Hepatic stellate cell (primary cell): ENCODE measurements at places on chromosomes 4 and X.

- DNase-seq: no peak
These were observed 99.9 kb downstream of the ENPP6 start for GRCh38 chr4:184117662-184118199.

- DNase-seq: no peak
These were observed 89.8 kb downstream of the UCHL1 start for GRCh38 chr4:41346306-41347061.

DNA sequence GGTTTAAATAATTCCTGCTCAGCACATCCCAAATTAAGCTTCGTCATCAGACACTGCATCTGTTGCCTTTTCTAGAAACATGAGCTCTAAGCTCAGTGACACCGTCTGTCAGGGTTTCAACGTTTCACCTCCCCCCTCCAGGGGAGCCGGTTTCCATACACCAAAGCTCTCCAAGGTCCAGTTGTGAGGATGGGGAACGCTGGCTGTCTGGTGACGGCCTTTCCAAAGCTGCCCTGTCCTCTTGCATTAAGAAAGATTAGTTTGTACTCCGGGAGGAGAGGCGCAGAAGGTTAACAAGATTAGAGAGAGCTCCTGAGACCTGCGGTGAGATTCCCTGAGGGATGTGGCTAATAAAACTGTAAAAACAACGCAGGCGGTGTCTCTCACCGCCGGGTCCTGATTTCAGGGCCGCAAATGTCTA lies 43.2 kb downstream of the ASMT start:
- DNase-seq: no peak

- no peak for DNase-seq
These were observed 80.8 kb downstream of the HMGN5 start for GRCh38 chrX:81120936-81121371.

GRCh38 chr4:72319601-72320021 lies 249.4 kb downstream of the ADAMTS3 start:
- no peak for DNase-seq

DNA sequence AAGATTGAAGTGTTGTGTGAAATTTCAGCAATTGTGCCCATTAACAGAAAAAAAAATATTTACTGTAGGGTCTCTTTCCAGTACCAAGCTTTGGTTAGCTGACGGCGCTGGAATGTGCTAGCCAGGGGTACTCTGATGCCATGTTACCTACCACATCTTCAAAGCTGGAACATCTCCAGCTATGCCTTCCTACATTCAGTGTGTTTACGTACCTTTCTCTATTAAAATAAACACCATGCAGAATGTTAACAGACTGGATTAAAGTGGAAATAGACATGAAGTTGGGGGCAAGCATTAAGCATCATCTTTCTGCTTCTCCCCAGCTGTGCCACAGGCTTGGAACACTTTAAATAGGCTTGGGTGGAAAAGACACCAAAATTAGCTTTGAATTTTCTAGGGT lies 65.9 kb downstream of the USP38 start:
- no peak for DNase-seq

DNA sequence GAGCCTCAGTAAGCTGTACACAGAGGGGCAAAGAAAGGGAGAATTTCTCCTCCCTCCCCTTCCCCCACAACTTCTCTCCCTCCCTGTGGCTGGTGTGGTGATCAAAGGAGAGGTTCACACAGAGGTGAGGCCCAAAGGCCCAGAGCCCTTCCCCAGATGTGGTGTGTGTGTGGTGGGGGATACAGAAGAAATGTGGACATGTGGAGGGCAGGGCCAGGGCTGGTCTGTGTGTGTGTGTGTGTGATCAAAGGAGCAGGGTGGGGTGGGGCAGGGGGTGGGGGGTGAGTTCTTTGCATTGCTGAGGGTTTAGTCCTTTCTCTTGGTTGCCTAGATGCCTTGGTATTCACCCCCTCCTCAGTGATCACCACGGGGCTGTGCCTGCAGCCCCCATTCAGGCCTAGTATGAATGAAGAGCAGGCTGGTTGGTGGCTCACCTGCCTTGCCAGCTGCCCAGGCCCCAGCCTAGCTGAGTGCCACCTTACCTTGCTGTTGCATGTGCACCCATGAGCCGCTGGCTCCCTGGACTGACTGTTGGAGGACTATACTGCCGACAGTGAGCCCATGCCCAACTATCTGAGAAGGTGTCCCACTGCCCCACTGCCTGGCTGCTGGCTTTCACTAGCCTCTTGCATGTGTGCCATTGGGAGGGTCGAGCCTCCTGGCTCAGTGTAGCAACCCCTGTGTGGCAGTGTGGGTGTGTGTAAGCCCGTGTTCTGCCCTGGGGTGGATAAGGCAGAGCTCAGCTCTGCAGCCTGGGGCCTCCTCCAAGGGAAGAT lies 101.9 kb downstream of the EFNB1 start:
- no peak for DNase-seq

GRCh38 chr4:89904524-89904923 lies 9.9 kb downstream of the MMRN1 start:
- no peak for DNase-seq

DNA sequence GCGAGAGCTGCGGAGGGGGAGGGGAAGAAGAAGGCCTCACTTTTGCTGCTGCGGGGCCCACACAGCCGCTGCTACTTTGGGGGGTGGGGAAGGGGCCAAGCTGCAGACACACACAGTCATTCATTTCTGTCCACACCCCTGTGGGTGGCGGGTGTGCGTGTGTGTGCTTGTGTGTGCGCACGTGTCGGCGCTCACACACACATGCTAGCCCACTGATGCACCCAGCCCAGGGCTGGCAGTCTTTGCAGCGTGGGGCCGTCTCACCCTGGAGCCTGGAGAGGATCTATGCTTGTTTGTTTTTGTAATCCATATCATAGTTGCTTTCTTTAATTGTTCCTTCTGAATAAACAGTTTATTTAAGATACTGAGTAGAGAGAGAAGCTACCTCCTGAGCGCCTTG lies 4.0 kb downstream of the DUSP9 start:
- no peak for DNase-seq

- no peak for DNase-seq
These were observed 648.0 kb downstream of the UBE2NL start for GRCh38 chrX:144531877-144532276.

DNA sequence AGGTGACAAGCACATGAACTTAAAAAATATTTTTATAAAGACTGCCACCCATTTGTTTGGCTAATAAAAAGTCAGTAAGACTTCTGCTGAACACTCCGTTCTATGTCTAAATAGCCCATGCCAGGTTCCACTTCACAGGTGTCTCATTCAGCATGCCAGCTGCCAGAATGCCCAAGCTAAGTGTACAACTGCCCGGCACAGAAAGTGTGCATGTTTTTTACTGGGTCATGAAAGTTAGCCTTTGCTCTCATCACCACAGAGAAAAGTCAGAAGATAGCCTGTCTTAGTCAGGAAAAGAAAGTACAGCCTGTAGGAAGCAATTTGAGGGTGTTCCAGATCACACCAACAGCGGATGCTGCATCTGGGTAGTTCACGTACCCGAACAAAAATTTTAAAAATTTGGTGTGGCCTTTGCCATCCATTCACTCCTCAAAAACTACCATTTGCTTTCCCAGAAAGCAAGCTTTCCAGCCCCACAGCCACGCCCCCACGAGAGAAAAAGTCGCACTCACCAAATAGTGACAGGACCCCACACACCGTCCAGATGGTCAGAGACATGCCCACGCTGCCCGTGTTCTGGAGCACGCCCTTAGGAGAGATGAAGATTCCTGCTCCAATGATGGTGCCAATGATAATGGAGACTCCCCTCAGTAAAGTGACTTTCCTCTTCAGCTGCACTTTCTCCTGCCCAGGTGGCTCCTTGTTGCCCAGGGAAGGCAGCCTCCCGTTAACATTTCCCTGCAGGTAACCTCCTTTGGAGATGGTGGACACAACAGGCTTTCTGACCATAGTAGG lies 671 bp downstream of the SLC7A11 start:
- no peak for DNase-seq

DNA sequence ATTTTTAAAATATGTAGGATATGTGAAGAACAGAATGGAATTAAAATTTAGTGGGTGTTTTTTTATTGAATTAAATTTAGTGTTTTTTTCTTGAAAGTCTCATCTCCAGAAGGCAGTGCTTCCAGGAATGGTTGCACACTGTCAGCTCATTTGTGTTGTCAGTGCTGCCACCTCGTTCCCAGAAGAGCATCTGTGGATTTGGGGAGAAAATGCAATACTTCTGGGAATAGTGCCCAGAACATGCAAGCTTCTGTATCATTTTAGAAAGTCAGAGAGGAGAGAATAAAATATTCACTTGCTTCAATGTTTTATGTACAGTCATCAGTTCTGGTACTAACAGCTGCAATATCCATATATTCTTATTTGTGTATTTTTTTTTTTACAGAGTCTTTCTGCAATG lies 608.8 kb downstream of the PCDH7 start:
- no peak for DNase-seq

GRCh38 chrX:49171752-49172279 lies at the start of gene PLP2:
PLP2 (plus strand) TSS chrX:49171898; CDS start chrX:49172001, 103 bp downstream.
- DNase-seq: peak; percentile 44

GRCh38 chr4:121185960-121186359 lies 21.8 kb upstream of the TNIP3 start:
- DNase-seq: no peak

DNA sequence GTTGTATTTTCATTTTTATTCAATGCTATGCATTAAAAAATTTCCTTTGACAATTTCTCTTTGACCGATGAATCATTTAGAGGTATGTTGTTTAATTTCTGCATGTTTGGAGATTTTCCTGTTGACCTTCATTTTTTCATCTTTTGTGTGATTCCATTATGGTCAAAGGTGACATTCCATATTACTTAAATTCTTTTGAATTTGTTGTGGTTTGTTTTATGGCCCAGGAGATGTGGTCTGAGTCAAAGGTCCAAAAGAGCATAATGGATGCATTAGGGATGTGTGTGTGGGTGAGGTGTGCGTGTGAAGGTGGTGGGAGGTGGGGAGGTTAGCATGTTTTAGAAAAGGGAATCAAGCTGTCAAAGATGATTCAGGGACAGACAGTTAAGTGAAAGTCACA lies 76.0 kb upstream of the GIMD1 start:
- DNase-seq: peak; percentile 11

DNA sequence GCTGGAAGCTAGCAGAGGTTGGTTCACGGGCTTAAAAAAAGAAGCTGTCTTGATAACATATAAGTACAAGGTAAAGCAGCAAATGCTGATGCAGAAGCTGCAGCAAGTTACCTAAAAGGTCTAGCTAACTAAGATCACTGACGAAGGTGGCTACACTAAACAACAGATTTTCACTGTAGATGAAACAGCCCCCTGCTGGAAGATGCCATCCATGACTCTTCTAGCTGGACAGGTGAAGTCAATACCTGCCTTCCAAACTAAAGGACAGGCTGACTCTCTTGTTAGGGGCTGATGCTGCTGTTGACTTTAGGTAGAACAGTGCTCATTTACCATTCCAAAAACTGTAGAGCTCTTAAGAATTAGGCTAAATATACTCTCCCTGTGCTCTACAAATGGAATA lies 99.5 kb downstream of the FBXW7 start:
- DNase-seq: no peak

DNA sequence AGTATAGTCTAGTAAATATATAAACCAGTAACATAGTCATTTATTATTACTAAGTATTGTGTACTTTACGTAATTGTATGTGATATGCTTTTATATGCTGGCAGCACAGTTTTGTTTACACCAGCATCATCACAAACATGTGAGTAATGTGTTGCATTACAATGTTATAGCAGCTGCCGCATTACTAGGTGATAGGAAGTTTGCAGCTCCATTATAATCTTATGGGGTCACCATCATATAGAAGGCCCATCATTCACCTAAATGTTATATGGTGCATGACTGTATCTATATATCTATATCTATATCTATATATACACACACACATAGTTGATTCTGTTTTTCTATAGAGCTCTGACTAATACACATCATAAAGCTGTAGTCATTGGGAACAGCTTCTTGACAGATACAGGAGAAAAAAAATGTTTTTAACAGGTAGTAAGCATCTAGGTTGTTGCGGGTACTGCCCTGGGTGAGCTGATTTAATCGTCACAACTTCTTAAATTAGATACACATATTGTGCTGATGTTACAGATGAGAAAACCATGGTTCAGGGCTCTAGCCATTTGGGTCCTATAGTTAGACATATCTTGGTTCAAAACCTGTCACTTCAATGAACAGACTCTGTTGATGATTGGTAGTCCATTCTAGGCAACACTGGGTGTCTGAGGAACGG lies 77.9 kb downstream of the CLNK start:
- DNase-seq: no peak
